Right cardiac atrium (tissue), 5 donors: ENCODE measurements at places on chromosomes 6 and 20.

- no peak for DNase-seq
Observed at GRCh38 chr6:100103931-100104330, 109.9 kb upstream of the MCHR2 start.

- DNase-seq = no peak
Observed at GRCh38 chr6:118597636-118598035, 49.5 kb downstream of the PLN start.

DNA sequence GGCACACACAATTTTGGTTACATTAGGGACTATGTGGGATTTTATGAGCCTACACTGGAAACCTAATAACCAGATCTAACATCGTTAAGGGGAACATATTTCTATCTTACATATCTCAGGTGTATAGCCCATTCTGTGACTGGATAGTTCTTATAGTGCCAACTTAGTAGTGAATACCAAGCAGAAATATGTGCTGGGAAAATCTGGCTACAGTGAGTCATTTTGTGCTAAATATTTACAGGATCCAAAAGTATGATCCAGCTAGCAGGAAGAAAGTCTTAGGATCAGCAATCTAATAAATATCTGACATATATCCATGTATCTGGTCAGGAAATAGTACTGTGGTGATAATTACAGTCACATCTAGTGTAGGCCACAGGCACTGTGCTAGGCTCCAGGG is 94.6 kb upstream of the INSM1 start:
- no peak for DNase-seq

GRCh38 chr6:21665110-21665391 is 71.5 kb downstream of the SOX4 start:
- no peak for DNase-seq

- no peak for DNase-seq
Observed at GRCh38 chr20:46724343-46724959, 15.0 kb downstream of the SLC2A10 start.

DNA sequence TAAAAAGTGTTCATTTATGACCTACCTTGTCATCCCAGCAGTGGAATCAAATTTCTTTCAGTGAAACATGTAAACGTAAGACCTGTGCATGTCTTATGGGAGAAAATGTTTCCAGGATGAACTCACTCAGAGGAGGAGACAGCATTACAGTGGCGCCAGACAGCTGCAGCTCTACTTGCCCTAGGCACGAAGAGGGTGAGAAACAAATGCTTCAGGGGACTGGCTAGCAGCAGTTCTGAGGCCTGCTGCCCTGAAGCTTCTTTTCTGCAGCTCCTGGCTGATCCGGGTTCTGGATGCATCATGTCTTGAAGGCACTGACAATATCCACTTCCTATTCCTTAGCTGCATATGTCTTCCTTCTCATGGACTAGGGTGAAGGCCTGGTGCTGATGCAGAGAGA is 120.2 kb downstream of the QRSL1 start:
- DNase-seq = no peak

DNA sequence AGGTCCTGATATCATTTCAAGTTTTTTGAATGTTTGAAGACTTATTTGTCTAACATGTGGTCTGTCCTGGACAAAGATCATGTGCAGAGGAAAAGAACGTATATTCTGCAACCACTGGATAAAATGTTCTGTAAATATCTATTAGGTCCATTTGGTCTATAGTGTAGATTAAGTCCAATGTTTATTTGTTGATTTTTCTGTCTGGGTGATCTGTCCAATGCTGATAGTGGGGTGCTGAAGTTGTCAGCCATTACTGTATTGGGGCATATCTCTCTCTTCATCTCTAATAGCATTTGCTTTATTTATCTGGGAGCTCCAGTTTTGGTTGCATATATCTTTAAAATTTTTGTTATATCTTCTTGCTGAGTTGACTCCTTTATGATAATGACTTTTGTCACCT is 258.4 kb upstream of the CITED2 start:
- no peak for DNase-seq
